Activated gamma-delta T cell treated with Interleukin-2 at 50 U/mL for 16 hours (primary cell): ENCODE measurements at places on chromosomes 1 and 21.

GRCh38 chr1:40981691-40982448 is 2.4 kb downstream of the CTPS1 start:
- DNase-seq = no peak

GRCh38 chr1:178688244-178688643 is 36.8 kb upstream of the RALGPS2 start:
- no peak for DNase-seq

DNA sequence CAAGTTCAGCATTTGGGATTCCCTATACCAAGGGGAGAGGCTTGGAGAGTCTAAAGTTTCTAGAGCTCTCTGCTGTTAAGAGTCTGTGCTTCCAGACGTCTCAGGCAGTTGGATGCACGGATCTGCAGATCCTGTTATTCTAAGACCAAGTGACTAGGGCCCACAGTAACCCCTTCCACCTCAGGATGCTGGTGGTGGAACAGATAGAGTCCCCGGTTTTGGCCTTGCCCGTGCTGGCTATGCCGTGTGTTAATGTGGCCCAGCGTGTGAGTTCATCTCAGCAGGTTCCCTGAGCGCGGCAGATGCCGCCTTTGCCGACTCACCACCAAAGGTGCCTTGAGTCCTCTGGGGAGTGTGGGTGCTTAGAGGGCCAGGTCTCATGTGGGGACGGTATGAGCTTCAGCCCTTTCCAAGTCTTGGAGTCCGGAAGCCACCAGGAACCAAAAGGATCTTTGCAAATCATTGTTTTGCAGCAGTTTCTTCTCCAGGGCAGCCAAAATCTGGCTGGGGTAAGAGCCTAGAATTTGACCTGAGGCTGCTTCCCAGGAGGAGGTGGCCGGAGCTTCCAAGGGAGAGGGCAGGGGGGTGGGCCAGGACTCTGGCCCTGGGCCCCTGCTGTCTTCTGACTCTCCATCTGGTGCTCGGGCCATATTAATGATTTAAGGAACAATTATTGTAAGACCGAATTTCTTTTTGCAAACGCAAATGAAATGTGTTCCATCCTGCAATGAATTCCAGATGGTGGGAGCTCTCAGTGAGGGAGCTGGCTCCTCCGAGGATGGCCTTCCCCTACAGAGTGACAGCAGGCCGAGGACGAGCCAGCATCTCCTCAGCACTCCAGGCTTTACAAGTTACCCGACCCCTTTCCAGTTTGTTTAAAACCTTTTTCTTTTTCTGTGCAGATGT is 205.7 kb downstream of the FOXD2 start:
- no peak for DNase-seq

DNA sequence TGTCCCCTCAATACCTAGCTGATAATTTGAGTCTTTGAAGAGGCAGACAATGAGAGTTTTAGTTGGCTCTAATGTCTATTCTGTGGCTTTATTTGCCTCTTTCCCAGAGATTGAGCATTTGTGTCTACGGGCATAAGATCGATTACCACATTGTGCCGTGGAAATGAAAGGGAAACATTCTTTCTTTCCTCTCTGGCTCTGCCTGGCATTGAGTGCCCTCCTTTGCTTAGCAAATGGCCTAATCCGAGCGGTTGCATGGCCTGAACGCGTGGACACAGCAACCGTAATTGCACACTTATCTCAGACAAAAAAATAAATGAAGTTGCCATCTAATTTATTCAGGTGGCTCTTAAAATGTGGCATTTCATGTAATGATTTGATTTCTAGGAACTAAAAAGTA is 247.9 kb downstream of the ADGRL2 start:
- no peak for DNase-seq

- no peak for DNase-seq
Observed at GRCh38 chr1:32877211-32878110, 6.7 kb upstream of the FNDC5 start.

- DNase-seq = no peak
Observed at GRCh38 chr1:33168556-33169289, 13.1 kb downstream of the TRIM62 start.

DNA sequence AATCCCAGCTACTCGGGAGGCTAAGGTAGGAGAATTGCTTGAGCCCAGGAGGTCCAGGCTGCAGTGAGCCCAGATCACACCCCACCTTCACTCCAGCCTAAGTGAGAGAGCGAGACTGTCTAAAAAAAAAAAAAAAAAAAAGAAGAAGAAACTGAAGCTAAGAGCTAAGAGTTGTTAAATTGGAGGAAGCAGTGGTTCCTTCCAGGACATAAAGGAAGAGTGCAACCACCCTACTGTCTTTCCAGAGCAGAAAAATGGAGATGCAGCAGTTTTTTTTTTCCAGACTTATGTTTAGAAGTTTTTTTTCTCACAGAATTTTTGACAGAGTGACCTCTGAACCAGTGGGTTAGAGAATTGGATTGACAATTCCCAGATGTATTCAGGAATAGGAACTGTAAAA is 88.7 kb downstream of the HLX start:
- DNase-seq = no peak

DNA sequence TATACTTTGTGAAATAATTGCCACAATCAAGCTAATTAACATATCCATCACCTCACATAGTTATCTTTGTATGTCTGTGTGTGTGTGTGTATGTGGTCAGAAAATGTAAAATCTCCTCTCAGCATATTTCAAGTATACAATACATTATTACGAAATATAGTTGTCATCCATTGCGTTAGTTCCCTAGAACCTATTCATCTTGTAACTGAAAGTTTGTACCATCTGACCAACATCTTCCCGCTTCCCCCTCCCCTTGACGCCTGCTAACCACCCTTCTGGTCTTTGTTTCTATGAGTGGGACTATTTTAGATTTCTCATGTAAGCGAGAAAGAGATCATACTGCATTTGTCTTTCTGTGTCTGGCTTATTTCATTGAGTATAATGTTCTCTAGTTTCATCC is 455.3 kb downstream of the KCNT2 start:
- no peak for DNase-seq

DNA sequence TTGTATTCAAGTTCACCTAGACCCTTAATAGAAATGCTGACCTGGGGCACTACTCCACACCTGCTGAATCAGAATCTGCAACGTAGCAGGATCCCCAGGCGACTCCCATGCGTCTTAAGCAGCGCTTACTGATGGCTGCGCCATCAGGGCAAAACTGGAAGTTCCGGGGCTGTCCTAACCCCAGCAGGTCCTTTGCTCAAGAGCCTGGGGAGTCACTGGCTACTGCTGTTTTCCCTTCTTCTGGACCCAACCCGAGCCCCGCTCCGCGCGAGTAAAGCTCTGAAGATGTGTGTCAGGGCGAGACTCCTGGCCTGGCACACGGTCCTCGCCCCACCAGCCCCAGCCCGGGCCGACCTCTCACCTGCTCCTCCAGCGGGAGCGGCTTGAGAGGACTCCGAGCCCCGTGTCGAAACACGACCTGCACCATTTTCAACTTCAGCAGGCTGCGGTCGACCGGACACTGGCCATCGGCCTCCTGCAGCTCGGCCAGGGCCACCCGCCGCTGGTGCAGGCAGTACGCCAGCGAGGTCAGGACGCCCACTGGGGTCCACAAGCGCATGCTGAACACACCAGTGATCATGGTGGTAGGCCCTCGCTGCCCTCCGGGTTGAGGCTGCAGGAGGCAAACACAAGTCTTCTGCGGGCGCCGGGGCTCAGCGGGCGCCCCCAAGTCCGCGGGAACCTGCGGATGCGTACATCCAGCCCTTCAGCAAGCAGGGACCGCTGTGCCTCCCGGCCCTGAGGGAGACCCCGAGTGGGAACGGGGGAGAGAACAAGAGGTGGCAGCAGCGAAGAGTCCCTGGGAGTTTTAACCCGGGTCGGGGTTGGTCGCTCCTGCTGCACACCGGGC is 630 bp downstream of the ACP6 start:
- peak; percentile 18 for DNase-seq

GRCh38 chr21:24118738-24119459 is 1488.4 kb downstream of the MRPL39 start:
- DNase-seq = no peak
